ENCODE measurements at places on chromosomes 3 and 15.

GRCh38 chr3:20096135-20096685 is 56.0 kb downstream of the KAT2B start:
- no peak for DNase-seq

GRCh38 chr15:95407534-95407933 is 923.0 kb upstream of the NR2F2 start:
- DNase-seq, result no peak

DNA sequence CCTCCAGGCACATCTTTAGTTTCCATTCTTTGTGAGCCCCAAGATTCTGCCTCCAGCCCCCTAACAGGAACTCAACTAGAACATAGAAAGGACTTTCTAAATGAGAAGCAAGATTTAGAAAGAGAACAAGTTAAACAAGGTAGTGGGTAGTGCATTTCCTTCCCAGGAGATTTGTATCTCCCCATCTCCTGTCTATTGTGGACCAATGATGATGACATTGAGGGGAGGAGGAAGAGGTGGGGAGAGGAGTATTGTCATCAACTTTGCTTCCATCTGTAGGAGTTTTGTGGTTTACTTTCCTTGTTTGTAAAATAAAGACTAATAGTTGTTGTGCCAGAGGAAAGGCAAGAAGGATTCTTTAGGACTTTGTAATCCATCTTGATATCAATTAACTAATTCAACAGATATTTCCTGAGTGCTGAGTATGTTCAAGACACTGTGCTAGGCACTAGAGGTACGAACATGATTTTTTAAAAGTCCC is 235.3 kb upstream of the ROPN1 start:
- DNase-seq, result no peak

GRCh38 chr3:163555918-163556317 is 1522.4 kb downstream of the SI start:
- DNase-seq, result no peak

DNA sequence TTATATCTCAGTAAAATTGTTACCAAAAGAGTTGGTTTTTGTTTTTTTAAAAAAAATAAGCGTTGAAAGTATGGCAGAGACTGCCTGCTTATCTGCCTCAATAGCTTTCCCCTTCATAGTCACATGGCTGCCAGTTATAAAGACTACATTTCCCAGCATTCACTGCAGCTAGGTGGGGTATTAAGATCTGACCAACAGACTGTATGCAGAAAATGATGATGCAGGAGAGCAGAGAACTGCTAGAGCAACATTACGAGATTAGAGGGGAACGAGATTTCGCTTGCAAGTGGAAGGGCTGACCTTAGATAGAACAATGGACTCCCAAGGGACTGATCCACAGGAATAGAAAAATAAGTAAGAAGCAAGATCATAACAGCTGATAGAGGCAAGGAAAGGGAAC is 14.3 kb downstream of the RHOA start:
- DNase-seq, result no peak

DNA sequence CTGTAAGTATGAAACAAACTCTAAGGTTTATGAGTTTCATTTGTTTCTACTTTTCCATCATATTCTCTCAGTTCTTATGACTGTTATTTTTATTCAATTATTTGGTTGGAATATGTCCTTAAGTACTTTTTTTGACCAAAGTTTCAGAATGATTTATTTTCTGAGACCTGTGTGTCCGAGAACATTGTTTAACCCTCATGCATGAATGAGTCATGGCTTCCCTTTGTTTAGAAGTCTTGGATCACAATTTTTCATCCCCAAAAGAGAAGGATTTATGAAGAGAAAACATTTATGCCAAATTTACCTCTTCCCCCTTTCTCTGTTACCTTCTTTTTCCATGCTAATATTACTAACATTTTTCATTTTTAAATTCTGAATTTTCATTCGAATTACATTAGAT is 518.0 kb upstream of the NR2F2 start:
- no peak for DNase-seq

DNA sequence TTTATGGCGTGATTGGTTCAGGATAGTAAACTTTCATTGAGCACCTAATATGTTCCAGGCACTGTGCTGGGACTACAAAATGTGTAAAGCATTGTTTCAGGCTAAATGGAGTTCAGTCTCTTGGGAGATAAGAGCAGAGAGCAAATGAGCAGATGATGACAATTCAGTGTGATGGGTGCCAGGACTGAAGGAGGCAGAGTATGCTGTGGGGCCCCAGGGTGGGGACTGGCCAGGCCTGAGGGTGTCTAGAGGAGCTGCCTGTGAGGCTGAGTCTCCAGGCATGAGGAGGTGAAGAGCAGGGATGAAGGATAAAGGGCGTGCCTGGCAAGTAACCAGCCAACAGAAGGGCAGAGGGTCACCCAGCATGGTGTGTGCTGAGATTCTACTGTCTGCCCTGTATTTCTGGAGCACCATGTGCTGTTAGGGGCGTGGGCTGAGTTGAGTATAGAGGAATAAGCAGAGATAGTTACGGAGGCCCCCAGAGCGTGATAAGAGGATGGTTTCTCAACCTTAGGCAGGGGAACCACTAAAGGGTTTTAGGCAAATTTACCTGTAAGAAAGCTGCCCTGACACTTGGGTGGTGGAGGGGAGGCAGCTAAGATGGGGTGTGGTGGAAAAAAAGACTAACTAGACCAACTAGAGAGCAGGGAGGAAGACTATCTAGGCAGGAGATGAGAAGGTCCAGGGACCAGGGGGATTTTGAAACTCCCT is 38.5 kb downstream of the EPHB1 start:
- no peak for DNase-seq

GRCh38 chr3:43894176-43895049 is 203.7 kb downstream of the ABHD5 start:
- DNase-seq, result peak; percentile 8

GRCh38 chr15:42796955-42797782 is 60.2 kb upstream of the CDAN1 start:
- DNase-seq, result no peak

- no peak for DNase-seq
Measured at GRCh38 chr3:141388823-141389621, 20.7 kb downstream of the ZBTB38 start.

GRCh38 chr3:115689928-115690327 is 66.6 kb downstream of the GAP43 start:
- no peak for DNase-seq

- no peak for DNase-seq
Measured at GRCh38 chr15:52309154-52309548, 13.5 kb upstream of the MYO5C start.

DNA sequence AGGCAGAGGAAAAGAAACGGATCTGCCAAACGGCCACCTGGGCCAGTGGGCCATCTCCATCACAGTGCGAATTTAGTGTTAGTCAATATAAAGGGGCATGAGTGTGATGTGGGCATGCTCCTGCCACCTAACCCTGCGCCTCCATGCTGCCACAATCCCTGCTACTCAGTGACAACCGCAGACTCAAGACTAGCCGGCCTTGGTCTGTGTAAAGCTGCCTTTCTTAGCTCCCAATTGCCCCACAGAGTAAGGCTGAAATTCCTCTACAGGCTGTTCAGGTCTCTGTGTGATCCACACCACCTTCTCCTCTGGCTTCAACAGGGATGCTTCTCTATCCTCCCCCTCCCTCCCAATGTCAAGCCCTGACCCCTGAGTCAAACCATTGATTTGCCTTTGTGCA is 269.7 kb downstream of the XXYLT1 start:
- no peak for DNase-seq

DNA sequence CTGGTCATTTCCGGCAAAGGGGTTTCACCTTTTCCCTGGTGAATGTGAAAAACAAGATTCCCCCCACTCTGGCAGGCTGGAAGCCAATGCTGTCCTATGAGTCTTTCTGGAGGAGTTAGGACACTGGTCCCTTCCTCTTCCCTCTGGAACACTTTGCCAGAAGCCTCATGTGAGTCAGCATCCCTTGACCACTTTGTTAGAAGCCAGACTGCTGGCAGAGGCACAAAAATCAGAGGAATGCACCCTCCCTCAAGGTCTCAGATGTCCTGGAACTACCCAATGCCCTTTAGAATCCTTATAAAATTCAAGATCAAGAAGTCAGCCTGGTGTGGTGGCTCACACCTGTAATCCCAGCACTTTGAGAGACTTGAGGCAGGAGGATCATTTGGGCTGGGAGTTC is 26.6 kb downstream of the ITGB5 start:
- DNase-seq, result no peak

DNA sequence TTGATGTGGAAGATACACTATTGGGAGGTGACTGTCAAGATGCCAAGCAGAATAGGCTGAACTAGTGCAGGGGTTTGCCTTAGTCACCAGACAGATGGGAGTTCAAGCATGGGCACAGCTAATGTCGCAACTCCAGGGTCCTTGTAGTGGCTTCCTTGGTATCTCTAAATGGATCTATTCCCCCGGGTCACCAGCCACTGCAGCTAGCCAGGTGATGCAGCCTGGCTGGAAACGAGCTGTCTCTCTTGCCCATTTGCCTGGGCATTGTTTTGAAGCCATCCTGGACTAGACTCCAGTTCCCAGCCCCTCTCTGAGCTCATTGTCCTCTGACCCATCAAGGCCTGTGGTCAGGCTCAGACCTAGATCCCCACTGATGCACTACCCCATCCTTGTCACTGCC is 8.4 kb upstream of the CPEB1 start:
- no peak for DNase-seq

DNA sequence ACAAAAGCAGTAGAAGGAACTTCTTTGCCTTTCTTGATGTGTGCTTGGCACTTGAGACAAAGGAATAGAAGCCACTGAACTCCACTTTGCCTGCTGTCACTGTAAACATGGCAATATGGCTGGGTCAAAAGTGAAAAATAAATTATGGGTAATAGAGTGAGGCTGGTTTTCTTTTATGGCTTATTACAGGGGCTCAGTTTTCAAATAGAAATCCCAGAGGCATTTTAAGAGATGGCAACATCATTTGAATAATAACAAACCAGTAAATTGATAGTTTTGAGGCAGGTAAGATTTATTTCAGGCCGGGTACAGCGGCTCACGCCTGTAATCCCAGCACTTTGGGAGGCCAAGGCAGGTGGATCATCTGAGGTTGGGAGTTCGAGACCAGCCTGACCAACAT is 2.8 kb downstream of the C3orf52 start:
- no peak for DNase-seq

DNA sequence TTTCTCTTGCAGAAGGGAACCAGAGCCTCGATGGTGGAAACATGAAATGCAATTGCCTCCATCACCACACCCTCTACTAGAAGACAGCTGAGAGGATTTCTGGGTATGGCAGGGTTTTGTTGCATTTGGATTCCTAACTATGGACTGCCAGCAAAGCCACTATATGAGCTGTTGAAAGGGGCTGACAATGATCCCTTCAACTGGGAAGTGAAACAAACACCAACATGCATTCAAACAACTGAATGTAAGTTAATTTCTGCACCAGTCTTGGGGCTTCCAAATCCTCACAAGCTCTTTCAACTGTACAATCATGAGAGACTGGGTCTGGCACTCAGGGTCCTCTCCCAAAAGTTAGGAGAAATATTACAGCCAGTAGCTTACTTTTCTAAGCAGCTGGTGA is 116.7 kb upstream of the PLCL2 start:
- DNase-seq, result no peak

GRCh38 chr15:81163961-81164800 is 30.1 kb downstream of the CFAP161 start:
- no peak for DNase-seq

DNA sequence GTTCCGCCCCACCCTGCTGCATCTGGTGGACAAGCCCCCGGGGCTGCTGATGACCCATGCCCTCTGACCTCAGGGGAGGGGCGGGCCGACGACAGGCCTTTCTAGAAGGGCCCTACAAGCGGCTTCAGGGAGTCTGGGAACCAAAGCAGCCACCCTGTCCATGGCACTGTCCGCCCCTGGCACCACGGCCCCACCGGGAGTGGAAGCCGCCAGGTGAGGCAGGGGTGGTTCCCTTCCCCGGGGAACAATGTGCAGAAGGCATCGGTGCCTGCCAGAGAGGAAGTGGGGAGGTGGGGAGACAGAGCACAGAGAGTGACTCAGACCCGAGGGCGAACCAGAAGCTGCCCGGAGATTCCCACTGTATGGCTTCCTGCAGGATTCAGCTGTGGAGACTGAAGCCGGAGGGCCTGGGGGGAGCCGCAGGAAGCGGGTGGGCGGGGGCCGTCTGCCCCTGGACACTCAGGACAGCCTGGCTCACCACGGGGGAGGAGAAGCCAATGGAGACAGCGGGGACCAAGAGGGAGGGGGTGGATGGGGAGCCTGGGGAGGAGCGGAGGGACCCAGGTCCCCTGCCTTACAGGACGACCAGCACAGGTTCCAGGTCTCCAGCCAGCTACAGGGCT is 134.0 kb downstream of the TPRA1 start:
- DNase-seq, result no peak

- no peak for DNase-seq
Measured at GRCh38 chr15:101647251-101647650, 4.9 kb downstream of the TM2D3 start.

- DNase-seq, result no peak
Measured at GRCh38 chr15:27396996-27397395, 426.0 kb downstream of the GABRG3 start.

GRCh38 chr3:46859001-46859710 is 4.1 kb downstream of the MYL3 start:
- DNase-seq, result no peak

DNA sequence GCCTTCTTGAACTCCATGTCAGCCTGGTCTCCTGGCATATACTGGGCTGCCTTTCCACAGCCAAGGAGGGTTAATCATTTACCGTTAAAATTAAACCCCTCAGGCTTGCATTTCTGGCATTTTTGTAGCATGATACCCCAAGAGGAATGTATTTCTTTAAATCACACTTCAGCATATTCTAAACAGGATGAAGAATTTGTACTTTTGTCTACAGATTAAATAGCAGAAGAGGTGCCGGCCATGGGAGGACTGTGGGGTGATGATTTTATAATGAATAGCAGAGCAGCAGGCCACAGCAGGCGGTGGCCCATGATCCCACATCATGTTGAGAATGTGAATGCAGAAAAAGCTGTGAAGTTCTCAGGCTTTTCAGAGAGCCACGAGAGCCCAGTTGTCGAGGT is 90.2 kb downstream of the ARNT2 start:
- no peak for DNase-seq

- no peak for DNase-seq
Measured at GRCh38 chr3:142492184-142492583, 44.3 kb upstream of the XRN1 start.

DNA sequence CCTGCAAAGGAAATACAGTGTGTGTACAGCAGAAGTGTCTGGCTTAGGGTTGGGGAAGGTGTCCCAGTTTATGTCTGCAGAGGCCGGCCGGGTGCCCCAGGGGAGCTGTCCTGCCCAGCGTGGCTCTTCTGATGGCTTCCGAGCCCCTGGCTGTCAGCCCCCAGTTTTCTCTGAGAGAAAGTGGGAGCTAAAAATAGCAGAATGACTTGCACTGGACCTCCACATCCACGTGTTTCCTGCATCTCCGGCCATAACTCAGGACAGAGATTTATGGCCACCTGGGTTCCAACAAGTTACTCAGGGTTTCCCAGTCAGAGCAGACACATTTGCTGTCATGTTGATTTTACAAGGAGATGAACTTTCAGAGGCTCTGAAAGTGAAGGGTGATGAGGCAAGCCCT is 192.0 kb downstream of the ATP10A start:
- no peak for DNase-seq

GRCh38 chr3:56209982-56210751 is 258.1 kb downstream of the ERC2 start:
- DNase-seq, result no peak
